ENCODE measurements at places on chromosomes 4 and X. TPM values are rescaled to one million over a fixed set of nuclear protein-coding genes. Genes with fewer than 3 reads are reported as not detected.

- DNase-seq: peak; percentile 79
Measured at GRCh38 chr4:139619644-139620043, 46.0 kb upstream of the MGST2 start.

- DNase-seq: no peak
Measured at GRCh38 chr4:168751263-168752225, 254.7 kb downstream of the PALLD start.

The NUDT10 gene
- 35.5 TPM for total RNA-seq

DNA sequence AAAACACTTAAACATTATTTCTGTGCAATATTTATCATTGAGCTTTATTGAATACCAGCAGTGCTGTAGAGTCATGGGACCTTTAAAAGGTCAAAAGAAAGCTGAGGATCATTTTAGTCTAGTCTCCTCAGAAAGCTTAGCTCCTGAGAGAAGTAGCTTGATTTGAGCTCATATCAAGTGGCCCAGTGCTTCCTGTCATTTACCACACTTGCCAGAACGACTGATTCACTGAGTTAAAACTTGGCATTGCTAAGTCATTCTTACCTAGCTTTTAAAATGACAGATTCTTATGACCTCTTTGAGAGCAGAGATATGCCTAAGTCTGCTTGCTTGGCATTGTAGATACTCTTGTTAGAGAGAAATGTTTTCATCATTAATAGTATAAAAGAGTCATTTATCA, 15.2 kb downstream of the SEPTIN11 start:
- DNase-seq: no peak

The SPANXN4 gene
- not detected for total RNA-seq

The HSFX1 gene
- not detected for total RNA-seq

The ETDA gene
- not detected for total RNA-seq

GRCh38 chrX:1493412-1493811, 40.7 kb upstream of the ASMTL start:
- DNase-seq: no peak

DNA sequence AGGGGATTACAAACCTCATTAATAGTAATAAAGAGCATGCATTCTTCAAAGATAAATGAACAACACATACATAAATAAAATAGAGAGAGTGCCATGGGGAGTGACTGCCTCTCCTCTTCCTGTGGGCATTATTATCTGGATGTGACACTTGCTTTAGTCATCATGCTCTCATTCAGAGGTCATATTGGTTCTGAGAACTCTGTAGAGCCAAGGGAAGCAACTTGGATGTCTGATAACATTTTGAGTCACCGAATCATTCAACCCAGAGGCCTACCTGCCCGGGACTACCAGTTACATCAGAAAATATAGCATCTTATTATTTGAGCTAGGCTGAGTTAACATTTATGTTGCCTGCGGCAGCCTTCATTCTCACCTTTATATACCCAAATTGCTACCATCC, 489.5 kb downstream of the STIM2 start:
- no peak for DNase-seq

- DNase-seq: peak; percentile 98
Measured at GRCh38 chr4:76696109-76696508, 201.8 kb downstream of the SOWAHB start.

GRCh38 chr4:41681054-41681453, 67.5 kb downstream of the PHOX2B start:
- no peak for DNase-seq

The SLC34A2 gene
- total RNA-seq: 0.80 TPM

The METTL14 gene
- 39.3 TPM for total RNA-seq

DNA sequence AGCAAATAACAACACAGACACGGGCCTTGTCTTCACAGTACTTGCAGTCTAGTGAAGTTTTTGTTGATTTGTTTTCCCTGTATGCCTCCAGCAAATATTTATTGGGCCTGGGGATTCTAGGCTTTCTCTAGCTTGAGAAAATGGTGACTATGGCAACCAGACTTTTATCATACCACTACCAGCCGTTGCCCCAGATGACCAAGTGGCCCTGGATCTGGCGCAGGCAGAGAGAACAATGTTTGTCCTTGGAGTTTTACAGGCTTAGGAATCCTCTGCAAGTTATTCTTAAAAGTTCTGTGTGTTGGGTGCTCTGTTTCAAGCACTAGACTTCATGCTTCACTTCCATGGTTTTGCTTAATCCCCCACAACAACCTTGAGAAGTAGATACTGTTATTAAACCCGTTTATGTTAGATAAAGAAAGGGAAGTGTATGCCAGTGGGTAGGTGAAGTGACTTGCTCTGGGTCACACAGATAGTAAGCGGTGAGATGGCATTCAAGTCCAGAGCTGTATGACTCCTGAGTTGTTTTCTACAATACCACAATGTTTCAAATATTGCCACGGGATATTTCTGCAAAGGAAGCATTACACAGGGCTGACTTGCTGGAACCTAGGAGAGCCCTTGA, 94.6 kb downstream of the AKAP4 start:
- DNase-seq: no peak

DNA sequence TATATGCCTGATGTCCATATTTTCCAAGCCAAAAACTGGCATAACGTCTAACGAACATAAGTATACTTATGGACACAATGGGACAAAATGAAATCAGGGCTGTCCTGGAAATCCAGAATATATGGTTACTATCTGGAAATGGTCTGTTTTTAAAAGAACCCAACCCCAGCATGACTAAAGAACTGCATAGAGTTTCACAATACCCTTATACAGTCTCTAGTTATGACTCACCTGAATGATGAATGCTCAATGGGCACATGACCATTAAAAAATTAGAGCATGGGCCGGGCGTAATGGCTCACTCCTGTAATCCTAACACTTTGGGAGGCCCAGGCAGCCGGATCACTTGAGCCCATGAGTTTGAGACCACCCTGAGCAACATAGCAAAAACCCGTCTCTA, 31.8 kb downstream of the AMMECR1 start:
- DNase-seq: no peak

Data from GM23338 (cell line).